Stimulated activated CD4-positive, alpha-beta T cell treated with anti-CD3 and anti-CD28 coated beads, Interleukin-15, amount 100 ng/mL, for 48 hours (primary cell): ENCODE measurements at places on chromosomes 2 and 18.

DNA sequence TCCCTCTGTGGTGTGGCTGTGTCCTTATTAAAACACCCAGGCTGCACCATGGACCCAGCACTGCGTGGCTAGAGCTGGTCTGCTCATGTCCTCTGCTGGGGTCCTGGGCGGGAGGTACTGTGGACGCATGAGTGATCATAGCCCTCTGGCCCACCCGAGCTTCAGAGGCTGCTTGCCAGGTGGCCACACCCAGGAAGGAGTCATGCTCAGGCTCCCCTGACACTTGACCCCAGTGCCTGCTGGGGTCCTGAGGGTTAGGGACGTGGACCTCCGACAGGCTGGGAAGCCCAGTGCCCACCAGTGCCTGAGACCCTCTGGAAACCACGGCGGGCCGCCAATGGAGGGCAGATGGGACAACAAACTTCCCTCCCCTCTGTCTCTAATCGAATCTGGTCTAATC lies 66.3 kb upstream of the HS6ST1 start:
- no peak for DNase-seq

GRCh38 chr18:47168913-47169312 lies 7.3 kb downstream of the IER3IP1 start:
- DNase-seq = no peak

DNA sequence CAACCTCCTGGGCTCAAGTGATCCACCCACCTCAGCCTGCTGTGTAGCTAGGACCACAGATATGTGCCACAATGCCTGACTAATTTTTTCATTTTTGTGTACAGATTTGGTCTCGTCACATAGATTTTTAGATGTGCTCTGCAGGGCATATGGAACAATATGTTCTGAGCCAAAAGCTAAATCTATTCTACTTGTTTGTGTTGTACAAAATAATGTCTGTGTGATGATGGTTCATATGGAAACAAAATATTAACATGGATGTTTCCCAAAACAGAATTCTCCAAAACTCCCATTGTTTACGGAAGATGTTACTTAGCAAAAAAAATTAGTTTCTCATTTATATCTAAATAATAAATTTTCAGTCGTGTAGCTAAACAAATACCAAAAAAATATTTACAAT lies 12.6 kb upstream of the KLHL23 start:
- DNase-seq = no peak

DNA sequence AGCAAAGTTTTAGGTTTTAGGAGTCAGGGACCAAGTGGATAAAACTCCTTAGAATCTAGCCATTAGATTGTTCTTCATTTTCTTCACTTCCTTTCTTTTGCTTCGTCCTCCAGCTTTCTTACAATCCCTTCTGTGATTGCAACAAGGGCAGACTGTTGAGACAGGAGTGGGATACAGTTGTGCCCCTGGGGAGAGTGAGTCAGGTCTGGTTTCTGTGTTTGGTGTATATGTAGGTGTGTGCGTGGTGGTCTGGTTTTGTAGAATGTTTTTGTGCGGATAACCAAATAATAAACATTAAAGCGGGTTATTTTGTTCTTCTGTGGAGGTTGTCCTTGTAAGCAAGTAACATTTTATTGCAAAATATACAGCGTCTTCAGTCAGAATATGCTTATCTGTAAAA lies 7.3 kb downstream of the INSIG2 start:
- DNase-seq = no peak

DNA sequence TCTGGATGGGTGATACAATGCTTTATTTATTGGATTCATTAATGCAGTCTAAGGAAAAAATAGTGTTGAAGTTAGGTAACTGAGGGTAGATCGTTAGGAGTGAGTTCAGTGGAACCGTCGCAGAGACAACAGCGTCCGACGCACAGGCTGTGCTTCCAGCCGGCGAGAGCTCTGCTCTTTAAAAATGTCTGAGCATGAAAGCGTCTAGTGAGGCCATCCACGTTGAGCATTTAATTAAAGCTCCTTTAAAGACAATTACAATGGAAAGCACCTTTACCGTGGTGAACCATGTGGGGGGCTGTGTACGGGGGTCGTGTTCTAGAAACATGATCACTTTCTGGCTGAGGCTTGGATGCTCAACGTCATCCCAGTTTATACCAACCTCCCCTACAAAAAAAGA lies 822.7 kb downstream of the GALR1 start:
- no peak for DNase-seq
